GM23338 (cell line): ENCODE measurements at places on chromosomes 5 and 9.

DNA sequence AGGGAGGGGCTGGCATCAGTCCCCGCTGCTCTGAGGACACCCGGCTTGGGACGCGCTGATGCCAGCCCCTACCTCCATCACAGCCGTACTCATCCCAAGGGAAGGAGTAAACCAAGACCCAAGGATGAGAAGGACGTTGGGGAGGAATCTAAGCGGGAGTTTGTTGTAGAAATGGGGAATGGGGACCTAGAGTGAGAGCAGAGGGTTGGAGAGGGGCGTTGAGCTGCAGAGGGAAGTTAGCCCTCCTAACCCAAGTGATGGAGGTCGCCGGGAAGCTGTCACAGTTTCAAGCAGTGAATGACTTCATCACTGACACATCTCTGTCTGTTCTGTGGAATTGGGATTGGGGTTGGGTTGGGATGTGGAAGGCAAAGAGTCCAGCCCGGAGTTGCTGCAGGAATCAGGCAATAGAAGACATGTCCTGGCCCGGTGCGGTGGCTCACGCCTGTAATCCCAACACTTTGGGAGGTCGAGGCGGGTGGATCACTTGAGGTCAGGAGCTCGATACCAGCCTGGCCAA lies 759 bp upstream of the SUSD1 start:
- H3K4me3 ChIP-seq = peak overlapping the region; percentile 96
- H3K27me3 ChIP-seq = peaks cover 41% of the 10 kb centered on the region
- H3K27ac ChIP-seq = no peak overlapping the region
- H3K36me3 ChIP-seq = no peaks in the 10 kb centered on the region
- peak; percentile 62 for DNase-seq
- peaks cover 14% of the 10 kb centered on the region for H3K4me1 ChIP-seq

- 0 out of 2 replicates have a peak overlapping the region, but pooled peaks have one; percentile 11 for H3K4me3 ChIP-seq
- peak; percentile 36 for DNase-seq
- H3K27ac ChIP-seq = no peak overlapping the region
- peaks cover 18% of the 10 kb centered on the region for H3K4me1 ChIP-seq
Measured at GRCh38 chr5:171806976-171807747, 21.5 kb downstream of the SMIM23 start.

DNA sequence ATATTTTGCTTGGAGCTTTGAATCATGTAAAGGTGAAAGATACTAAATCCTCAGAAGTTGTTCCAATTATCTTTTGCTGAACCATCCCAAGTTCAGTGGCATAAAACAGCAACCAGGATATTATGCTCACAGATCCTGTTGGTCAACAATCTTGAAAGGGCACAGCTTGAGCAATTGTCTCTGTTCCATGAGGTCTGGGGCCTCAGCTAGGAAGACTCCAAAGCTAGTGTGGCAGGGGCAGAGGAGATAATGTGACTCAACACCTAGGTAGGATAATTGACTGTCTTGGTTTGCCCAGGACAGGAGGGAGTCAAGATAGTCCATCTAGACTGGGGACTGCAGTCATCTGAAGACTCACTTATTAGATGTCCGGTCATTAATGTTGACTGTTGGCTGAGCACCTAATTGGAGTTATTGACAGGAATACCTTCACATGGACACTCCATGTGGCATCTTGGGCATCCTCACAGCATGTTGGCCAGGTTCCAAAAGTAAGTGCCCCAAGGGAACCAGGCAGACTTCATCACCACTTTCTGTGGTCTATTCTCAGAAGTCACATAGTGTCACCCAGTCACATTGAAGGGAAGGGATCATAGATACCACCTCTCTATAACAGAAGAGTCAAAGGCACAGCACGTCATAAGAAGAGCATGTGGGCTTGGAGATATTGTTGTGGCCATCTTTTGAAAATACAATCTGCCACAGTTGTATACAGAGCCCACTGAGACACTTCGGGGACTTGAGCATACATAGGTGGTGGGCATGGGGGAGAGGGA lies 88.4 kb upstream of the GPBP1 start:
- H3K4me1 ChIP-seq = no peaks in the 10 kb centered on the region
- no peaks in the 10 kb centered on the region for H3K36me3 ChIP-seq
- no peak overlapping the region for H3K27ac ChIP-seq
- no peak overlapping the region for H3K4me3 ChIP-seq

GRCh38 chr9:94135222-94135621 lies 51.0 kb downstream of the PTPDC1 start:
- DNase-seq = no peak
- no peak overlapping the region for H3K4me3 ChIP-seq
- no peaks in the 10 kb centered on the region for H3K27me3 ChIP-seq

- H3K36me3 ChIP-seq = no peaks in the 10 kb centered on the region
- 0 out of 2 replicates have a peak, but pooled peaks cover 3% of the 10 kb centered on the region for H3K27me3 ChIP-seq
- no peak for DNase-seq
- peak overlapping the region; percentile 45; the same call in 1 of the 2 replicates for H3K27ac ChIP-seq
- H3K4me3 ChIP-seq = no peak overlapping the region
Measured at GRCh38 chr9:91902475-91903125, 47.4 kb downstream of the ROR2 start.

DNA sequence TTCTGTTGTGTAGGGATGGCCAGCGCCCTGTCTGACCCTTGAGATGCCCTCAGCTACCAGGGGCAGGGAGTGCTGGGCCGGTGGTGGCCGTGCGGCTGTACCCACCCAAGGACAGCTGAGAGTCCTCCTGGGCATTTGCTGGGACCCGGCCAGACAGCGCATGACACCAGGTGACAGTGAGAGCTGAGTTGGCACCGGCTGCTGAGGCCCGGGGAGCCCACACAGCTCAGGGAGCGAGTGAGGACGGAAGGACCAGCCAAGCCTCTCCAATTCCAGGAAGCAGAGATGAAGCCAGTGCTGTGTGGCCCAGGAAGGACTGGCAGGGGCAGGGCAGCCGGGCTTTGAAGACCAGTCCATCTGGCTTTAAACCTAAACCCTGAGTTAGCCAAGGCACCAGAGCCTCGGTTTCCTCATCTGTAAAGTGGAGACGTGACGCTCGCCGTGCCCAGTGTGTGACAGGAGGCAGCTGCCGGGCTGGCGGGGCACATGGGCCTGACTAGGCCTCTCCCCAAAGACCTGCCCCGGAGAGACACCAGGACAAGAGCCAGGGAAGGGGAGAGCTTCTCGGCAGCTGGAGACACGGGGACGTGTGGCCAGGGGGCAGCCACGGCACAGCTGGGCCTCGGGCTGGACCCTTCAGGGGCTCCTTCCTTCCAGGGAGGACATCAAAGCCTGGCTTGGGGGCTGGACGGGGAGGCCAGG lies 3.0 kb upstream of the AGPAT2 start:
- no peaks in the 10 kb centered on the region for H3K27me3 ChIP-seq
- H3K4me1 ChIP-seq = no peaks in the 10 kb centered on the region; the same call in 1 of the 2 replicates
- no peak for DNase-seq
- H3K27ac ChIP-seq = no peak overlapping the region
- no peaks in the 10 kb centered on the region for H3K36me3 ChIP-seq
- H3K4me3 ChIP-seq = no peak overlapping the region

- no peak for DNase-seq
- peaks cover 4% of the 10 kb centered on the region; the same call in 1 of the 2 replicates for H3K4me1 ChIP-seq
- no peaks in the 10 kb centered on the region for H3K27me3 ChIP-seq
- H3K36me3 ChIP-seq = peaks cover 3% of the 10 kb centered on the region; the same call in 1 of the 2 replicates
- H3K27ac ChIP-seq = no peak overlapping the region
Measured at GRCh38 chr9:99851500-99851822, 29.8 kb downstream of the NR4A3 start.

GRCh38 chr5:143865426-143866025 lies 53.6 kb downstream of the HMHB1 start:
- H3K4me1 ChIP-seq = peaks cover 6% of the 10 kb centered on the region
- H3K36me3 ChIP-seq = no peaks in the 10 kb centered on the region
- H3K27me3 ChIP-seq = no peaks in the 10 kb centered on the region
- no peak for DNase-seq

DNA sequence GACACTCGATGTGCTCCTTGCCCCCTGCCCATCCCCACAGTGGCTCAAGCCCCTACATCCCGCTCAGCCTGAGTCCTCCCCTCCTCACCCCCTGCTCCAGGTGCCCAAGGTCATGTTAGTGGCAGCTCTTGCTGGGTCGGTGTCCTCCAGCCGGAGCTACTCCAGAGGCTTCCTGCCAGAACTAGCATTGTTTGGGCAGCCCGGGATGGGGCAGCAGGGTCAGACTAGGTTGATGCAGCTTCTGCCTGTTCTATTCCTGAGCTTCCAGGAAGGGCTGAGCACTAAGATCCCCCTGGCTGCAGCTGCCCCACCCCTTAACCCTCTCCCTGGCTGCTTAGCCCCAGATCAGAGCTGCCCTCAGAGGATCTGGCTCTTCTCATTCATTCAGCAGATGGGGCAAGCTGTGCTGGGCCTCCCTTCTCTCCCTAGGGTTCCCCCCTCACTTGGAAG lies 671 bp downstream of the RGS14 start:
- peaks cover 5% of the 10 kb centered on the region for H3K27me3 ChIP-seq
- no peak overlapping the region for H3K27ac ChIP-seq
- H3K4me1 ChIP-seq = peaks cover 10% of the 10 kb centered on the region
- H3K36me3 ChIP-seq = no peaks in the 10 kb centered on the region
- no peak for DNase-seq

DNA sequence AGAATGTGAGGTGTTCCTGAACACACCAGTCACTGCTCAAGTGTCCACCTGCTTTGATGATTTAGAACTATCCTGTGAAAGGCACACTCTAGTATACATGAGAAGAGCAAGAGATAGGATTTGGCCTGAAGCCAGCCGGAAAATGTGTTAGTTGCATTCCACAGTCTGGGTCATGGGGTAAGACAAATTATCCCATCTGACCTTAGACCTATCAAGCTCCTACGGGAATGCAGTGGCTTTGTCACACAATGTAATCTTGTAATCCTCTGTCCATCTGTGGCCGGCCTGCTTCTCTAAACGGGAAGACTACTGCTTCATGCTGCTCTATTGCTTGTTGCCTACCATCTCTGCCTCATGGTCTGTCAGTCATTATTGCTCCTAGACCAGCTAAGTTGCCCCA lies 92.4 kb upstream of the PRRC1 start:
- DNase-seq = no peak
- H3K27ac ChIP-seq = no peak overlapping the region
- H3K4me1 ChIP-seq = no peaks in the 10 kb centered on the region
- H3K36me3 ChIP-seq = no peaks in the 10 kb centered on the region
- H3K4me3 ChIP-seq = no peak overlapping the region

DNA sequence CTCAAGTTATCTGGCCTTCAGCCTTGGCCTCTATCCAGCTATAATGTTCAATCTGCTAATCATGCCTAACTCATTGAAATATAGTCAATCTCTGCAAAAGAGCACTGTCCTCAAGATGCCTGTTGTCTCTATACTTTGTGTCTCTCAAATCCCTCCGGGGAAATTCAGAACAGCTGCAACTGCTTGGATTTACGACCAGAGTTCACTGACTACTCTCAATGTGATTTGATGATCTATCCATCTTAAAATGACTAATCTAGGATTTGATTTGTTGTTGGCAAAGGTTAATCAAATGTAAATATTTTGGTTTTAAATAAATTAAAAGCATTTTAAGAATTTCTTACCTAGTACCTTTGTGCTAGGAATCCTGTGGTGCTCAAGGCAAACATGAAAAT lies 40.9 kb downstream of the SVEP1 start:
- H3K4me1 ChIP-seq = 0 out of 2 replicates have a peak, but pooled peaks cover 4% of the 10 kb centered on the region
- H3K27me3 ChIP-seq = no peaks in the 10 kb centered on the region
- H3K4me3 ChIP-seq = no peak overlapping the region
- no peak overlapping the region for H3K27ac ChIP-seq
- no peaks in the 10 kb centered on the region for H3K36me3 ChIP-seq

- H3K36me3 ChIP-seq = no peaks in the 10 kb centered on the region
- H3K27me3 ChIP-seq = no peaks in the 10 kb centered on the region
- H3K4me3 ChIP-seq = no peak overlapping the region
Measured at GRCh38 chr5:156208271-156208670, 118.7 kb upstream of the SGCD start.

DNA sequence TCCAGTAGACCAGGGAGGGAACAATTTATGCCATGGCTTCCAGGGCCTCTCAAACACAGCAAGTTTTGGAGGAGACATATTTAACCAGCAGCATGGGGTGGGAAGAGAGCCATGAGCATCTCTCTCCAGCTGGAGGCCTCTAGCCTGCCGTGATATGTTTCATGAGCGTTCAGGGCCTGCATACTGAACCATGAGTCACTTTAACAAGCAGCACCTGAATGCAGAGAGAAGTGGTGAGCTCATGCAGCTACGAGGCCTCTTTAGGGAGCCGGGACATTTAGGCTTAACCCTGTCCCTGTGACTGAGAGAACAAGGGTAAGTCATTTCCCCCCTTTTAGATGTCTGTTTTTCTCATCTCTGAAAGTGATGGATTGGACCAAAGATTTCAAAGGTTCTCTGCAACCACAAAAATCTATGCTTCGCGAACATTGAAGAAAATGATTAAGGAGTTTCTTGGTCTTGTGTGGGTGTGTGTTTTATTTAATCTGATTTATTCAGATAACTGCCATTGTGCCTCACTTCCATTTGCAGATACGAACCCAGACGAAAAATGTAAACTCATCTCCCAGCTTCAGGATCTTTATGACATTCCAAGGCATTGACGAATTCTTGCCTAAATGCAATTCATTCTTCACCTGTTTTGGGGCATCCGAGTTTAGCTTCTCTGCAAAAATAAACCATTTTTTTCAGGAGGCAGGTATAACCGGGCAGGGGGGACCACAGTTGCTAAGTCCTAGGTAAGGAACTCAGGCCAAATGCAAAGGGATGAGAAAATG lies 157.0 kb downstream of the GABBR2 start:
- H3K36me3 ChIP-seq = no peaks in the 10 kb centered on the region
- 0 out of 2 replicates have a peak, but pooled peaks cover 8% of the 10 kb centered on the region for H3K4me1 ChIP-seq

DNA sequence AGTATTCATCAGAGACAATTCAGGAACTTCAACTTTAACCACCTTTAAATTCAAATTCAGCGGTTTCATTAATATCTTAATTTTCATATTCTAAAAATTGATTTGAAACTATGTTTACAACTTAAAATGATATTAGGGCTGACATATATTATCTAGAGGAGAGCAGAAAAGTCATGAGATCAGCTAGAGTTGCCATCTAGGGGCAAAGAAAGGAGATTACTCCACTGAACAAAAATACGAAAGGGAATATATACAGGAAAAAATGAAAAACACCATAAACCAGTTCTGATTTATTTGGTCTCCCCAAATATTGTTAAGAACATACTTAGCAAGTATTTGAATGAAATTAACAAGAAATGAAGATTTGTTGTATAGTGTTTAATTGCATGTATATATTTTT lies 946.3 kb downstream of the DTWD2 start:
- H3K4me1 ChIP-seq = peaks cover 6% of the 10 kb centered on the region; the same call in 1 of the 2 replicates
- no peak overlapping the region for H3K27ac ChIP-seq
- H3K4me3 ChIP-seq = no peak overlapping the region
- no peaks in the 10 kb centered on the region for H3K27me3 ChIP-seq
- DNase-seq = no peak
- no peaks in the 10 kb centered on the region for H3K36me3 ChIP-seq

- H3K36me3 ChIP-seq = no peaks in the 10 kb centered on the region
- H3K4me3 ChIP-seq = no peak overlapping the region
- H3K4me1 ChIP-seq = no peaks in the 10 kb centered on the region
- H3K27ac ChIP-seq = no peak overlapping the region
- H3K27me3 ChIP-seq = no peaks in the 10 kb centered on the region
Measured at GRCh38 chr9:4815381-4815956, 22.7 kb downstream of the RCL1 start.

DNA sequence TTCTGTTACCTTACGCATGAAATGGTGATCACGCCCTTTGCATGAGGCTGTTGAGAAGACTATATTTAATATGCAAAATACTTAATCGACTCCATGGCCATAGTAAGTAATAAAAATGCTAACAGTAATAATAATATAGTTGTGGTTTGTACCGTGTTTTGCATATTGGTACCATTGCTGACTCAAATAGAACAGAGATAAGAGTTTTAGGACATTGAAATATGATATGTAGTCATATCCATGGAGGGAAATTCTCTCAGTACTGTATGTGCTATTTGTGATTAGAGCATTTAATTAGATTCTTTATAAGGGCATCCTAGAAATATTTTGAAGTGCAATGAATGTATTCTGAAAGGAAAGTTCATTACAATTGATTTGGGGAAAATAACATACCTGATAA lies 41.9 kb downstream of the CFAP90 start:
- no peak overlapping the region for H3K27ac ChIP-seq
- H3K36me3 ChIP-seq = peaks cover 28% of the 10 kb centered on the region
- no peaks in the 10 kb centered on the region for H3K4me1 ChIP-seq
